ENCODE measurements at places on chromosomes 11 and 22.

DNA sequence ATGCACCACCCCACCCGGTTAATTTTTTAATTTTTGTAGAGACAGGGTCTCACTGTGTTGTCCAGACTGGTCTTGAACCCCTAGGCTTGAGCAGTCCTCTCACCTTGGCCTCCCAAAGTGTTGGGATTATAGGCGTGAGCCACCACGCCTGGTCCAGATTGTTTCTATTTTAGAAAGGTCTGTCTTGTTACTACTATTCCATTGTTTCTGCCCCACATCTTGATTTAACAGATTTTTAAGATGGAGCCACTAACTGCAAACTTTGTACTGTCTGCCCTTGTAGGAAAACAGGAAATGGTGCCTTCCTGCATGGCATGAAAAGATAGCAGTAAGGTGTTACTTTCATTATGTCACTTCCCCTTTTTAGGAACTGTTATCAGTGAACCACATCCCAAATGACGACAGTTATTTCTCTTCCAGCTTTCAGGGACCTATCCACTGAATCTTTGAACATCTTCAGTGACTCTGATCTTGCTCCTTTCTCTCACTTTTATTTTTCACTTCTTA is 23.2 kb downstream of the TAF1D start:
- no peak for DNase-seq

DNA sequence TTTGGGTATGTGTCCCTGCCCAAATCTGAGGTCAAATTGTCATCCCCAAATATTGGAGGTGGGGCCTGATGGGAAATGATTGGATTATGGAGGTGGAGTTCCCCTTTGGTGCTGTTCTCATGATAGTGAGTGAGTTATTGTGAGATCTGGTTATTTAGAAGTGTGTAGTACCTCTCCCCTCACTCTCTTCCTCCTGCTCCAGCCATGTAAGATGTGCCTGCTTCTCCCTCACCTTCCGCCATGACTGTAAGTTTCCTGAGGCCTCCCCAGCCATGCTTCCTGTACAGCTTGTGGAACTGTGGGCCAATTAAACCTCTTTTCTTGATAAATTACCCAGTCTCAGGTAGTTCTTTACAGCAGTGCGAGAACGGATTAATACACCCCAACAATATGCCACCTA is 9.0 kb downstream of the GAB2 start:
- no peak for DNase-seq

- no peak for DNase-seq
Measured at GRCh38 chr11:95699631-95700470, 89.7 kb downstream of the FAM76B start.

GRCh38 chr11:38824573-38824972 is 2226.5 kb upstream of the RAG2 start:
- DNase-seq: no peak

- DNase-seq: no peak
Measured at GRCh38 chr22:37953062-37953436, 352 bp downstream of the C22orf23 start.

- no peak for DNase-seq
Measured at GRCh38 chr11:80944758-80945157, 1503.9 kb upstream of the TENM4 start.

DNA sequence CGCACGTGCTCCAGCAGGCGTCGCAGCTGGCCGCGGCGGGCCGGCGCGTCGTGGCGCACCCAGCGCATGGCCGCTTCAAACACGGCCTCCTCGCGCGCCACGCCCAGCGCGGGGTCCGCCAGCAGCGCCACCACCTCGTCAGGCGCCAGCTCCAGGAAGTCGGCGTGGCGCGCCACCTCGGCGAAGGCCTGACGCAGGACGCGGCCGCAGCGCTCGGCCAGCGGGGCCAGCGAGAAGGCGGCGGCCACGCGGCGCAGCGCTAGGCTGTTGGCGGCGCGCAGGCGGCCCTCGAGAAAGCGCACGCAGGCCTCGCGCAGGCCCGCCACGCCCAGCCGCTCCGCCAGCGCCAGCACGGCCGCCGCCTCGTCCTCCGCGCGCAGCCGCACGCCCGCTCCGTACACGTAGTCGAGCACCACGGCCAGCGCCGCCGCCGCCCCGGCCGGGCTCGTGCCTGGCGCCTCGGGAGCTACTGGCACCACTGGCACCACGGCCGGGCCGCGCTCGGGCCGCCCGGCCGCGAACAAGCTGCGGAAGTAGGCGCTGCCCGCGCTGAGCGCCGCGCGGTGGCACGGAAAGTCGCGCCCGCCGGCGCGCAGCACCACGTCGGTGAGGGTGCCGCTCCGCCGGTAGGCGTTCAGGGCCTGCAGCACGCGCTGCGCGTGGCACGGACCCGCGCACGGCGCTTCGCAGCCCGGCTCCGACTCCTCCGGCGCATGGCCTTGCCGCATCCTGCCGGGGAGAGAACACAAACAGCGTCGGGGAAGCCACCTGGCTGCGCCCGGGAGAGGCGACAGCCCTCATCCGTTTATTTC is 2.9 kb downstream of the KLHL35 start:
- peak; percentile 35 for DNase-seq

DNA sequence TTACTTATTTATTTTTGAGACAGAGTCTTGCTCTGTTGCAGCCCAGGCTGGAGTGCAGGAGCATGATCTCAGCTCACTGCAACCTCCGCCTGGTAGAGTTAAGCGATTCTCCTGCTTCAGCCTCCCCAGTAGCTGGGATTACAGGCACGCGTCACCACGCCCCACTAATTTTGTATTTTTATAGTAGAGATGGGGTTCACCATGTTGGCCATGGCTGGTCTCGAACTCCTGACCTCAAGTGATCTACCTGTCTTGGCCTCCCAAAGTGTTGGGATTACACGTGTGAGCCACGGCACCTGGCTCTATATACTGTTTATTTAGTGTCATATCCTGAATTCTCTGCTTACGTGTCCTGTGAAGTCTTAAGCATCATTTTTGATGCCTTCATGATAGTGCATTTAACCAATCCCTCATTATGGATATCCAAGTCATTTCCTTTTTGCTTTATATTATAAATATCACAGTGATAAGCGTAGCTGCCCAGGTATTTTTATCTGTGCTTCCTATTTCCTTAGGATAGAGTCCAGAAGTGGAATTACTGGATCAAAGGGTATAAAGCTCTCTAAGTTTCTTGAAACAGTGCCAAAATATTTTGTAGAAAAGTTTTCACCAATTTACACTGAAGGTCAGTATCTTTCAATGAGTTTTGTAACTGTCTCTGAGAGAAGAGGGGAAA is 871 bp upstream of the SIDT2 start:
- DNase-seq: no peak
